ENCODE measurements at places on chromosomes 4 and X. TPM values are rescaled to one million over a fixed set of nuclear protein-coding genes. Genes with fewer than 3 reads are reported as not detected.

- H3K4me1 ChIP-seq: no peaks in the 10 kb centered on the region
- no peak overlapping the region for H3K4me3 ChIP-seq
- H3K27ac ChIP-seq: no peak overlapping the region
- H3K27me3 ChIP-seq: peaks cover 13% of the 10 kb centered on the region
- no peaks in the 10 kb centered on the region for H3K36me3 ChIP-seq
Measured at GRCh38 chr4:151475035-151475714, 66.2 kb downstream of the FHIP1A start.

DNA sequence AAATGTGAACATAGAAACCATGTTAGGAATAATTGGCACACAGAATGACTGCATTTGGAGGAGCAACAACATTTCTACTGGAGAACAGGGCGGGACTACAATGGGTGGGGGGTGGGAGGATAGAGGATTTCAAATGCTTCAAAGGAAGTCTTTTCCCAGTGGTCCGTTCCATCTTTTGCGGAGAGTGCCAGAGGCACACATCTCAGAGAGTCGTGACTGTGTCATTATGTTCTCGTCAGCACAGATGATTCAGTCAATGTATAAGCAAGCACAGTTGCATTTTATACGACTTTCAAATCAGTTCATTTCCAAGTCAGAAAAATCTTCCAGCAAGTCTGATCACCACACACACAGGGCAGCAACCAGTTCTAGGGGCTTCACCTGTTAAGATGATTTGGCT lies 22.7 kb upstream of the GPR50 start:
- H3K27ac ChIP-seq: no peak overlapping the region
- H3K27me3 ChIP-seq: peaks cover 9% of the 10 kb centered on the region
- no peaks in the 10 kb centered on the region for H3K4me1 ChIP-seq
- H3K4me3 ChIP-seq: no peak overlapping the region
- H3K36me3 ChIP-seq: no peaks in the 10 kb centered on the region

- no peaks in the 10 kb centered on the region for H3K27me3 ChIP-seq
- H3K36me3 ChIP-seq: no peaks in the 10 kb centered on the region
- DNase-seq: no peak
- H3K27ac ChIP-seq: no peak overlapping the region
Measured at GRCh38 chr4:17097362-17097761, 198.9 kb upstream of the LDB2 start.

DNA sequence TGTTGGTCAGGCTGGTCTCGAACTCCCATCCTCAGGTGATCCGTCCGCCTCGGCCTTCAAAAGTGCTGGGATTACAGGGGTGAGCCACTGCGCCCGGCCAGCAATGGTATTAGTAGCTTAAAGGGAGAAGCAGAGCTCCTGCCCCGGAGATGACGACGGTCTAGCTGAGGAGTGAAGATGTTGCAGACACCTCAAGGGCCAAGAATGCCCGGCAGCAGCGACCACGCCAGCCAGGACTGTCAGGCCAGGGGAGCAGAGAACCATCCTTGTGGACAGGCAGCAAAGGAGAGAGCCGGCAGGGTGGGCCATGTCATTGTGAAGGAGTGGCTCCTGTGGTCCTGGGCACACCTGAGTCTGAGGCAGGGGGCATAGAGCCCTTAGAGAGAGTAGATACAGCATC lies 210.1 kb upstream of the BCOR start:
- H3K27ac ChIP-seq: no peak overlapping the region

EFHC2 gene
- not detected for total RNA-seq
